ENCODE measurements at places on chromosomes 2 and 18.
A peak's percentile ranks its signal among the peaks of the same experiment; 100 is the strongest.

GRCh38 chr18:27164905-27165304 is 20.2 kb downstream of the CHST9 start:
- DNase-seq: no peak

GRCh38 chr2:175457895-175458448 is 276.5 kb upstream of the ATP5MC3 start:
- DNase-seq: no peak

GRCh38 chr2:60495041-60495625 is 58.3 kb downstream of the BCL11A start:
- no peak for DNase-seq

- no peak for DNase-seq
These were observed 218.1 kb upstream of the VWC2L start for GRCh38 chr2:214192711-214193110.

GRCh38 chr2:23530909-23531276 is 145.9 kb downstream of the KLHL29 start:
- no peak for DNase-seq

- DNase-seq: no peak
These were observed 48.5 kb upstream of the ASPRV1 start for GRCh38 chr2:70009762-70010575.

DNA sequence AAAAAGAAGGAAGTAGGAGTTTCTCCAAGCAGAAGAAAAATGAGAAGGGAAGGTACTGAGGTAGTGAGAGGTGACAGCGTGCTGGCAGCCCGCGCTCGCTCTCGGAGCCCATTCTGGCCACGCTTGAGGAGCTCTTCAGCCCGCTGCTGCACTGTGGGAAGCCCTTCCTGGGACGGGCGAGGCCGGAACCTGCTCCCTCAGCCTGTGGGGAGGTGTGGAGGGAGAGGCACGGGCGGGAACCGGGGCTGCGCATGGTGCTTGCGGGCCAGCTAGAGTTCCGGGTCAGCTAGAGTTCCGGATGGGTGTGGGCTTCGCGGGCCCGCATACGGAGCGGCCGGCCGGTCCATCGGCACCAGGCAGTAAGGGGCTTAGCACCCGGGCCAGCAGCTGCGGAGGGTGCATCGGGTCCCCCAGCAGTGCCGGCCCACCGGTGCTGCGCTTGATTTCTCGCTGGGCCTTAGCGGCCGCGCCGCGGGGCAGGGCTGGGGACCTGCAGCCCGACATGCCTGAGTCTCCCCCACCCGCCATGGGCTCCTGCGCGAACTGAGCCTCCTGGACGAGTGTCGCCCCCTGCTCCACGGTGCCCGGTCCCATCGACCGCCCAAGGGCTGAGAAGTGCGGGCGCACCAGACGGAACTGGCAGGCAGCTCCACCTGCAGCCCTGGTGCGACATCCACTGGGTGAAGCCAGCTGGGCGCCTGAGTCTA is 11.1 kb upstream of the CYS1 start:
- DNase-seq: no peak

GRCh38 chr2:9347411-9347881 is 75.9 kb downstream of the ITGB1BP1 start:
- DNase-seq: no peak

GRCh38 chr2:47530105-47530760 is 127.3 kb downstream of the MSH2 start:
- DNase-seq: no peak

- no peak for DNase-seq
These were observed 73.6 kb upstream of the EPC2 start for GRCh38 chr2:148570989-148571388.

DNA sequence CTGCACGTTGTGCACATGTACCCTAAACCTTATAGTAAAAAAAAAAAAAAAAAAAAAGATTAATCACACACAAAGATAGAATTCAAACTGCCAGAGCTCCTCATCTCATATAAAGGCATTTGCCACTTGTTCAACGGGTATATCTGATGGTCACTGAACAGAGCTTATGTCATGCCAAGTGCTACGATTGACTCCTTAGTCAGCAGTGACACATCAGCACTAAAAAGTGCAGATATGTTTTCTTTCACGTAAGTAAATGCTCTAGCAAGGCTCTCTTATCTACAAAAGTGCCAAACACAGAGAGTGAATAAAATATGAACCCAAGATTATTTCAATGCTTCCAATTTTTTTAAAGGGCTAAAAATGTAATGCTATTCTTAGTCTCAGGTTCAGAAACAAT is 1.1 kb downstream of the LMAN1 start:
- peak; percentile 76 for DNase-seq

DNA sequence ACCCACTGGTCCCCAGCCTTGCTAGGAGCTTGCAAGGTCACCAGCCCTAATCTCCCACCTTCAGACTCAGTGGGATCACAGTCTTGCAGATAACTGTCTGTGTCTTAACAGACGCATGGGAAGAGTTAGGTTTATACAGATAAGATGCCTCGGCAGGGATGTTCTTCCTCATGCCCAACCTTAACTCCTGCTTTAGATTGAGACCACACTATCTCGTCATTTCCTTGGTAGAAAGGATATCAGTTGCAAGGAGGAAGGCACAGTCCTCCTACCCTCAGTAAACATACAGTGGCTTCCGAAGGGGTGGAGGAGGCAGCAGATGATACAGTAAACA is 7.2 kb downstream of the NT5DC4 start:
- no peak for DNase-seq

- no peak for DNase-seq
These were observed 217.3 kb downstream of the SEPTIN10 start for GRCh38 chr2:109396202-109397180.

- no peak for DNase-seq
These were observed 11.1 kb downstream of the CLUL1 start for GRCh38 chr18:607930-608329.

DNA sequence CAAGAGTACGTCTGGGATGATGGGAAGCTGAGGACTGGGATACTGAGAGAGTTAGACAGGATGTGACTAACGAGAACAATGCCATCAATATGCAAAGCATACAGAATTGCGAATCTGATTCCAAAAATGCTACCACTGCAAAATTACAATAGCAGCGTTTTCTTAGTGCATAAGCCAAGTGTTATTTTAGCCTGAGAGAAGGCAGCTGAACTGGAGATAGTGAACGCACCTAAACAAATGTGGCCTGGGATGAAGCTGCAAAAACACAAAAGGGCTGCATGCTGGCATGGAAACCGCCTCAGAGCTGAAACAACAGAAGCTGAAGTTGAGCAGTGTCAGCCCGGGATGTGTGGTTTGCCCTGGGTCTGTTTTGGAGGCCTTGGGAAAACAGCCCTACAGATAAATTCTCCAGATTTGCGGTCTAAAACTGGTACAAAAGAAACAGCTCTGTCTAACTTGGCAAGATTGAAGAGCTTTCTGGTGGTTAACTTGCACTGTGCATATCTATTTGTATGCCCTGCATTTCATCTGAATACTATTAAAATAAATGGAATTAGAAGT is 45.5 kb downstream of the LYPD6 start:
- DNase-seq: peak; percentile 32

DNA sequence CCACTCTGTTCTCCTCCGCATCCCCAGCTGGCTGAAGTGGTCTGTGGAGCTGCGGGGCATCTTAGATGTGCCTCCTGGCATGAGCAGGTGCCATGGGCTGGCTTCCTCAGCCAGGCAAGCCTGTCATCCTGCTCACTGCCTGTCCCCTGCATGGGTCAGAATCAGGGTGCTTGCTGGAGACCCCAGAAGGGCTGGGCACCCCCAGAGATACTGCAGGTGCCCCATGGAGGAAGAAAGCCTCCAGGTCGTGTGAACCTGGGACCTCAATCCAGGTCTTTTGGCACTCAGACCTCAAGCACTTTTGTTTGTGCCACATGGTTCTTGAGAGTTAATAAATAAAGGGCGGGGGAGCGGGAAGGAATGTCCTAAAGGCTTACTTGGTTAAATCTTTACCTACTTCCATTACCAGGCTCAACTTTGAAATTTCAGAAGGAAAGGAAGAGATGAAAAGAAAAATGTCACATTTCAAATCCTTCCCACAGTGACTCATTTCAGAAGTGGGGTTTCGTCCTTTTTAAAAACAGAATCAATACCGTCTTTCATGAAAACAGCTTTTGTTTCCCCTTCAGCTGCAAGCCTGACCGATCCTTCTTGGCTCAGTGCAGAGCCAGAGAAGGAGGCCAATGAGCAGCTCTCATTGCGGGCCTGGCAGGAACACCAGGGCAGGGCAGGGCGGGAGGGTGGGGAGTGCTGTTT is 69.9 kb downstream of the RHOB start:
- no peak for DNase-seq

- no peak for DNase-seq
These were observed 246.4 kb upstream of the BOD1L2 start for GRCh38 chr18:56900195-56901094.

DNA sequence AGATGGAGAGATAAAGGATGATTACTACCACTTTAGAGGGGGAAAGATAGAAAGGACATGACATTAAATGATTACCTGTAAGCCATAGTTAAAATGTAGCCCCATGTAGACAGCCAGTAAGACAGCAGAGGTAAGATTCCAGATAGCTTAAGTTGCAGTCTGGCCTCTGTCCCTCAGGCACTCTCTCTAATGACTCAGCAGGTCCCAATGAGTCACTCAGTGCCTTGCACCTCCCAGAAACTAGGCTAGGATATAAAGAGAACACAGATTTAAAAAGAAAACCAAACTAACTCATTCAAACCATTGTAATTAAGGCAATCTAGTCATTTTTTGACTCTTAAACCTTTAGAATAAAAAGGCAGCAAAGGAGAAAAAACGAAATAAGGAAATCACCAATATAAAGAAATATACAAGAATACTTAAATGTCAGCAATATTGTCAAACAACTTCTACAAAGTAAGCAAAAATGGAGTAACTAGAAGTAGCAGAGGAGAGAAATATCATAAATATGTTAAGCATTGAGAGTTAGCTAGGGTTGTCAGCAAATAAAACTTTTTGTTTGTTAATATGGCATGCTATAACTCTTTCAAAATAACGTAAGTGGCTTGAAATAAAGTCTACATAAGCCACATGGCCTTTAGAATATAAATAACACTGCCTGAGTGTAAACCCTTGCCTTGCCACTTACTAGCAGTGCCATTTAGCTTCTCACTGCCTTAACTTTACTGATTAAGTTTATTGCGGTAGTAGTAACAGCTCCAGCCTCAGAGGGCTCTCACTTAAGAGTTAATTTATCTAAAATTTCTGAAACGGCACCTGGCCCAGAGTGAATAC is 48.5 kb downstream of the SOCS6 start:
- DNase-seq: peak; percentile 70

DNA sequence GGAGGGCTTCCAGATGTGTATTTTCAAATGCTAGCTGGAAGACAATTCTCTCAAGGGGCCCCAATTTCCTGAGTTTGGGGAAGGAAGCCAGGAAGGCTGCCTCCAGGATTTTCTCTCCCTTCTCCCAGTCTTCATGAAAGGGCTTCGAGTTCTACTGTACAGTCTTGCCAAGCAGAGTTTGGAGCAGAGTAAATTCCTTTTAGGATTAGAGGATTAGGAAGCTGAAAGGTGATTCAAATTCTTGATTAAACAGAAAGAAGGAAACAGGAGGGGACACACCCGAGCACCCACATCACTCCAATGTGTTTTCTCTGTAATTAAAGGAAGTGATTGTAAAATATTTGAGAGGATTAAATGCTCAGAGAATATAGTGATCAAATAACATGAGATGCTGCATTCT is 217.8 kb downstream of the SETBP1 start:
- no peak for DNase-seq

- no peak for DNase-seq
These were observed 512.9 kb upstream of the ACVR2A start for GRCh38 chr2:147331790-147332419.

DNA sequence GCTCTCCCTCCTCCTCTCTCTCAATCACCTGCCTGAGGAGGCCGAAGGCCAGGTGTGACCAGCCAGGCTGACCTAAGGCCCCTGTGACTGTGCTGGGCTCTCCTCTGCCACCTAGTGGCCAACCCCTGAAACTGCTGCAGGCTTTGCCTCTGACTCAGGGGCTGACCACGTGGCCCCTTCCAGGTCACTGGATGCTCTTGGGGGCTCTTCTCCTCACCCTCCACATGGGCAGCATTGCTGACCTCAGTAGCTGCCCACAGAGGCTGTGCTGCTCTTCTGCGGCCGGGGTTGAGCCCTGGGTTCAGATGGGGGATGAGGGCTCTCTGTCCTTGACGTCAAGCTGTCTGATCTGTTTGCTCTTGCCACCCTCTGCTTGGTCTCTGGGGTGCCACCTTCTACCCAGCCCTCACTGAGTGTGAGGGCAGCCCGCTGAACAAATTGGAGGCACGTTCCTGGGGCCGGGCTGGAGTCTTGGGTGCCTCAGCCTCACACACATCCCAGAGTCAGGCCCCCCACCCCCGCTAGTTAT is 122.7 kb downstream of the TWIST2 start:
- DNase-seq: no peak

DNA sequence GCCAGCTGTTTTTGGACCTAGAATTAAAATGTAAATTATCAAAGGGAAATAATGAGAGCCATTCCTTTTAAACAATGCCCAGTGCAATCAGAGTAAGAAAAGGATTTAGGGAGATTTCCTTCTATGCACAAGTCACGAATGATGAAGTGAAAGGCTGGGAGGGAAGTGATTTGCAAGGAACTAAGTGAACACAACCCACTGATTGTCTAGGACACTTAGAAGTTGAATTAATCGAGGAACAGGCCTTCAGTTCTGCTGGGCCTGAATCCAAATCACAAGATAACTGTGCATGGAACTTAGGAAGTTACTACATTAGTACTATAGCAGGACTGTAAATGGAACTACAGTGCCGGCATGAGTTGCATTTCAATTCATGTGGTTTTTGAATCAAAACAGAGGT is 17.7 kb downstream of the MAP2 start:
- no peak for DNase-seq

DNA sequence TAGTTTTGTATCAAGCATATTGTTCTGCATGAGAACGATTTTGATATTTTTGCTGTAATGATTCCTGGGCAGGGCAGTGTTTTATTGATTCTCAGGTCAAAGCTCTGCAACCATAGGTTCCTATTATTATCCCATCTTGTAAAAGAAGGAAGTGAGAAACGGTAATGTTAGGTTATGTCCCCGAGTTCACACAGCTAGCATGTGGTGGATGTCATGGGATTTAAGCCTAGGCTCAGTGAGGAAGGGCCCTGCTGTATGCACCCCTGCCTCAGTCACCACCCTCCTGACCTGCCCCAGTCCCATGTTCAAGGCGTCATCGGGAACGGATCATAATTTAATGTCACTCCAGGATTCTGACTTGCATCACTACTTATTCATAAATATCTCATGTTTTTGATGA is 10.7 kb downstream of the ACP1 start:
- no peak for DNase-seq

DNA sequence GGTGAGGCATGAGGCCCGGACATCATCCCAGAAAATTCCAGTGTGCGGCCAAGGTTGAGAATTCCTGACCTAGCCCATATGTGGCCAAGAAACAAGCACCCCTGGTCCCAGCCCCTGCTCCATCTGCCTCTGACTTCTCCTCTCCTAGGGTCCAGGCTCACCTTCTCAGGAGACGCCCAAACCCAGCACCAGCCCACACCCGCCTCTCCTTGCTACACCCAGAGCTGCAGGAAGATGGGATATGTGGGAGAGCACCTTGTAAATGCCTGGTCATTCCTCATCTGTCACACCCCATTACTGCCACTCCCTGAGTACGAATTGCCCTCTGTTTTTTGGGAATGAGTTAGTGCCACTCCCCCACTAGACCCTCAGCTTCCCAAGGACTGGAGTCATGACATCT is 7.3 kb upstream of the ATP6V1B1 start:
- DNase-seq: no peak

- no peak for DNase-seq
These were observed 3.0 kb downstream of the ADCY3 start for GRCh38 chr2:24917086-24917485.

Measured in non-pigmented ciliary epithelial cell (primary cell).